Activated B cell treated with CpG ODN at 0.5 μM for 24 hours (primary cell): ENCODE measurements at places on chromosomes 11 and 22.

DNA sequence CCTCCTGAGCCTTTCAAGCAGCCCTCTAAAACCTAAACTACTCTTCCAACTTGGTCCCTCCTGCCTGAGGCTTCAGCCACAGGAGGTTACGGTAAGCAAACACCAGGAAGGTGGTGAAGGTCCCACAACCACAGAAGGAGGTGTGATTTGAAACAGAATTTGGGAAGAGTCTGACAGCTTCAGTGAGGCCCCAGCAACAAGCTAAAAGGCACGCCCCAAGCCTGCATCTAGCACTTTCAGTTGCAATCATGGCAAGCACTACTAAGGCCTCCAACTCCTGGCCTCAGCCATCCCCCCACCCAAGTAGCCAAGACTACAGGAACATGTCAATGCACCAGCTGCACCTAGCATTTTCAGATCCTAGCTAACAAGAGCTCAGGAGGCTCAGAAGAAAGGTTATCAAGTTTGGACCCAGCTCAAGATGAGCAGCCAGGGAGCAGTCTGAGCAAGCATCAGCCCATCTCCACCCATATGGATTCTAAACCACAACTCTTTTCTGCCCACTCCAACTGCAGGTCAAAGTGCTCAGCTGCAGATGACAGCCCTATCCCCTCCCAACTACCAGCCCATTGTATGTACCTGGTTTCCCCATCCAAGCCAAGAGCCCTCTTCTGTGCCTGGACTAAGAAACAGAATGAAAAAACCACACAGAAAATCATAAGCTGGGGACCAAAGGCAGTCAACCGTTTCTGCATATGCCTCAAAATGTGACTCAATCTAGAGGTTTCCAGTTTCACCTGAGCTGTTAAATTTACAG lies 10.4 kb upstream of the AHNAK start:
- no peak for DNase-seq

DNA sequence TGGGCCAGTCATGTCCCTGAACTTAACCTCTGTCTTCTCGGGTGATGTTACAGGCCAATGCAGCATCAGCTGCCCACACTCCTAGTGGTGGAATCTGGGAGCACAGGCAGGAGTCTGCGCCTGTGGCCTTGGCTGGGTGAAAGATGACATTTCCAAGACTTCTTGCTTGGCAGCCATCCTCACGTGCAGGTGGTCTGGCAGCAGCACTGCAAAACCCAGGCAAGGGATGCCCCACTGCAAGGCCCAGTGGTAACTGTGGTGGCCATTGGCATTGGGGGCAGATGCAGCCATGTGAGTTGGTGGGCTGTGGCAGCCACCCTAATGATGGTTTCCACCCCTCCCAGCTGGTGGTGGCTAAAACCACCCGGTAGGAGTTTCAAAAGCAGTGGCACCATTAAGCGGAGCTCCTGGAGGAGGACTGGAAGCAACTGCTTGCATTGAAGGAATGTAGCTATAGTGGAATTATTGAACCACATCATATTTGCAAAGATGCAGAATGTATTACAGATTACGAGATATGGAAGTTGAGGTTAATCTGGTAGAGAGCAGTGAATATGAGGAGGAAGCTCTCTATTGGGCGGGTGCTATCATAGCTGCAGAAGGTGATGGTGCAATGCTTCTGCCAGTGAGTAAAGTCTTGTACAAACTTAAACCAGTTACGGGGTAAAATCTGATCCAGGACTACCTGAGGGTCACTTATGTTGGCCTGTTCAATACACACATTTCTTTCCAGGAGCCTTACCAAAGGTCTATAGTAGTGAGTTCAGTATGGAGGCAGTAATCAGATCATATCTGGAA lies 120.7 kb upstream of the TOP3B start:
- DNase-seq, result no peak

DNA sequence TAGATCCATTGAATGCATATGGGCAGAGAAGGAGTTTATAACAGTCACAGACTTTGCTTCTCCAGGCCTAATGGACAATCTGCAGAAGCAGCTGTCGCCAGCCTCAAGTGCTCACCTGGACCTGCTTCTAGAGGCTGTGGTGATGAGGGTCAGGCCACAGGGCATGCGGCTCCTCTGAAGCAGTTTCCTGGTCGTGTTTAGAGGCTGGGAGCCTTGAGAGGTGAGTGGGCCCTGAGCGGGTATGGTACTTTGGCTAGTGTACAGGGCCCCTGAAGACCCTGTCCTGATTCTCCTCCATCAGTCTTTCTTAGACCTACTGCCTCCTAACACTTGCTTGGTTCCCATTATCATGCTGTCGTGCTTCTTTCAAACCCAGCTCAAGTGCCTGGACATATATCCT lies 41.2 kb downstream of the NXPE2 start:
- DNase-seq, result no peak

- DNase-seq, result no peak
Observed at GRCh38 chr22:50569041-50569459, 6.3 kb upstream of the SYCE3 start.

- DNase-seq, result no peak
Observed at GRCh38 chr22:31637447-31637890, 24.5 kb downstream of the PISD start.

DNA sequence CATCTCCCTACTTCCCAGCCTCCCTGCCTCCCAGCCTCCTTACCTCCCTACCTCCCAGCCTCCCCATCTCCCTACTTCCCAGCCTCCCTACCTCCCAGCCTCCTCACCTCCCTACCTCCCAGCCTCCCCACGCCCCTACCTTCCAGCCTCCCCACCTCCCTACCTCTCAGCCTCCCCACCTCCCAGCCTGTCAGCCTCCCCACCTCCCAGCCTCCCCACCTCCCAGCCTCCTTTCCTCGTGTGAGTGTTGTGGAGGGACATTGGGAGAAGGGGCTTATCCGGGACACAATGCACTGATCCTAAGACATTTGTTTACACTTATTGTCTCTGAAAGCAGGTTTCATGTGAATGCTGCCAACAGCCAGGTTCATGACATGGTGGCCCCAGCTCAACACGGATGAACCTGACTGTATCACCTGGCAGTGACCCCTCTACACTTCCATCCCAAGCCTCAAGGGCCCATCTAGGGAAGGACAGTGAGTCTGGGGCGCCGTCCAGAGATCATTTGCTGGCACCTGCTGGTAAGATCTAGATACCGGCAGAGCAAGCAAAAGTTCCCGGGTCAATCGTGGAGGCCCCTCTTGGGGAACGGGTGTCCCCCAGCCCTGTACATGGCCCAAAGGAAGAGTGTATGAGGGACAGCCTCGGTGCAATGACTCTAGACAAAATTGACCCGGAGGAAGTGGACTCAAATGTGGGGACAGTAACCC lies 34.5 kb upstream of the TH start:
- DNase-seq, result no peak
